ENCODE measurements at places on chromosomes 11 and 22.

GRCh38 chr22:36387709-36387958, 133 bp downstream of the MYH9 start:
- no peak for DNase-seq

- peak; percentile 37 for DNase-seq
Measured at GRCh38 chr22:23786261-23786710, 480 bp upstream of the SMARCB1 start.

GRCh38 chr11:20881328-20882079, 212.1 kb downstream of the NELL1 start:
- no peak for DNase-seq

DNA sequence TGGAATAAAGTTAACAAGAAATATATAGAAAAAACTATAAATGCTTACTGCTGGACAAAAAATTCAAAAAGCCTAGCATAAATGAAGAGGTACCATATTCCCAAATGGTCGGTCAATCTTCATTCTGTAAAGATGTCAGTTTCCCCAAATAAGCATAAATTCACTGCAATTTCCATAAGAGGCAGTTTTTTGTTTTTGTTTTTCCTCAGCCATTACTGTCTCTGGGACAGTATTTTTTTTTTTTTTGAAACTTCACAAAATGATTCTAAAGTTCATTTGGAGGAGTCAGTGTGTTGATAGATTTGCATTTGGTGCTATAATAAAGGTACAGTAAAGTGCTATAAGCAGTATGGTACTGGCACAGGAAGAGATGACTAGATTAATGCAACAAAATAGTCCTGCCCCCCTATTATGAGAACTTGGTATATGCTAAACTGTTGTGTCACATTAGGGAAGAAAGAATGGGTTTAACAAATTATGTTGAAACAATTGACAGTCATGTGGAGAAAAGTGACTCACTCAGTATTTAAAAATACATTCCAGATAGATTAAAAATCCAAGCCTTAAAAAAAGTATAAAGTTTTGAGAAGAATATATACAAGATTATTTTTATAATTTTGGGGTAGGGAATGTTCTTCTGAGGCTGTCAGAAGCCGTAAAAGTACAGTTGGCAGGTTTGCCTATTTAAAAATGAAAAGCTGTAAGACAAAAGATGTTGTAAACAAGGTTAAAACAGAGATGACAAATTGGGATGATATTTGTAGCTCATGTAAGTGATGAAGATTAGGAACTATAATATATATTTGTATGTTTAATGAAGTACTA, 2.6 kb upstream of the FTH1 start:
- no peak for DNase-seq

DNA sequence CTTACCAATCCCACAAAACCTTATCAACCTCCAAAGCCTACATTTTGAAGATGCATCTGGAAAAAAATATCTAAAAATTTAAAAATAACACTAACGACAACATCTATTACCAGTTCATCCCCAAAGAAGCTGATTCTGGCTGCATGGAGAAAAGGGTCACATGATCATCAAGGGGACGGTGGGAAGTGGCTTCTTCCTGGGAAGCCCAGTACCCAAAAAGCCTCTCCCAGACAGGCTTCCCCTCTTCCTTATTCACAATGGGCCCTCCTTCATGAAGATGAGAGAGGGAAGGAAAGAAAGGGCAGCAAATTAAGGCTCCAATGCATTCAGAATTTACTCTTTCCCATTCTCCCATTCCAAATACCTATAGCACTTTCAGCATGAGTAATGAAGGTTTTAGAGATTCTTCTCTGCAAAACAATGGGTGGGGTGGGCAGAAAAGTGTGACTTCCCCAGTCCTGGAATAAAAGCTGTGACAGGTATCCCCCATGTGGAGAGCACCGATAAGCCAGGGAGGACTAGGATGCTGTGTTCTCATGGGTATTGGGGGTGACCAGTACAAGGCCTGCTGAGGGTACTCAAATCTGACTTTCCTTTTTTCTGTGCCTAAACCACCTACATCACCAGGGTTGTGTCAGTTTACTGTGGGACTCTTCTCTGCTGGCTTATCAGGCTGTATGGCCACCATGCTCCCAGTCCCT, 88.2 kb downstream of the SIK3 start:
- DNase-seq: no peak

- no peak for DNase-seq
Measured at GRCh38 chr11:118396097-118396501, 5.3 kb upstream of the ATP5MG start.

DNA sequence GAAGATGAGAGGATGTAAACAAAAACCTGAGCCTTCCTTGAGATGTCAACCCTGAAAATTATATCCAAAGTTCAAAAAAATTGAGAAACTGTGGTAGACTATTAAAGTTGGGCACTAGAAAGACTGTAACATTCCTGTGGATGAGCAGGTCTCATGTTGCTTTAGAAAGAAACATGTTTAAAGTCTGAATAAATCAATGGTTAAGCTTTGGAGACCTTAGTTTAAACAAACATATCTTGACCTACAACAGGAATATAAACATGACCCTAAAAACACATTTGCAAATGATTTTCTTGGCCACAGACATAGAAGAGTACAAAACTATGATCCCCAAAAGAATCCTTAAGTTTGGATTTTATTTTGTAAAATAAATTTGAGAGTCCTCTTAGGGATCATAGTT, 38.1 kb upstream of the PCF11 start:
- no peak for DNase-seq

DNA sequence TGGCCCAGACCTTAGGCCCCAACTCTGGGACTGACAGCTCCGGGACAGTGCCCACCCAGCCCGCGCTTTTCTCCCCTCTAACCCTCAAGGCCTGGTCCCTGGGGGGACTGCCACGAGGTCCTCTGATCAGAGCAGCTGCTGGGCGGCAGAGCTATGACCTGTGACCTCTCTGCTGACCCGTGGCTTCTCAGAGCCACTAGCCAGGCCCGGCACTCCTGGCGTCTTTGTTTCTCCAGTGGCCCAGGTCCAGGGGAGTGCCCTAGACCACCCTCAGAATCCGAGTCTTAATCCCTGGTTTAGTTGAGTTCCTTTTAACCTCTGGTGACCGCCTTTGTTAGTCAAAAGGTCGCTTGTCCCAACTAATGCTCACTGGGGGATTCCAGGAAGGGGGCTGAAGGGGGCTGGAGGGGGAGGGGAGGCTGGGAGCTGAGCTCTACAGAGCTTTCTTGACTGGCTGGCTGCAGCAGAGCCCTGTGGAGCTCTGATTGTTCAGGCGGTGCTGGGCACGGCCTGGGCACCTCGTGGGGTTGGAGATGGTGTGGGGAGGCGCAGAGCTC, 1.2 kb downstream of the FBLN1 start:
- DNase-seq: no peak

DNA sequence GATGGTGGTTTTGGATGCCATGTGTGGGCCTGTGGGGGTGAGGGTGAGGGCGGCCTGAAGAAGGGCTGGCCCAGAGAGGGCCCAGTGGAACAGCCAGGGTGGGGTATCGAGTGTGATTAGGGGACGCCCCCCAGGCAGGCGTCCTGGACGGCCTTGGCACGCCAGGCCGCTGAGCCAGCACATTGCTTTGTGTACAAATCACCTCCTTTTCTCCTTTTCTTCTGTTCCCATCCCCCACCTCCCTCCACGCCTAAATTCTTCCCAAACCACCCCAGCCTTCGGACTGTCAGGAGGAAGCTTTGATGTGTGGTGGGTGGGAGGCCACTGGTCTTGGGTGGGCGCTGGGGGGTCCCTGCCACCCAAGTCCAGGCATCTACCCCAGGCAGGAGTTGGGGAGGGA, 7.8 kb upstream of the CD248 start:
- no peak for DNase-seq

GRCh38 chr22:39545386-39546365, 13.1 kb upstream of the RPS19BP1 start:
- peak; percentile 75 for DNase-seq

DNA sequence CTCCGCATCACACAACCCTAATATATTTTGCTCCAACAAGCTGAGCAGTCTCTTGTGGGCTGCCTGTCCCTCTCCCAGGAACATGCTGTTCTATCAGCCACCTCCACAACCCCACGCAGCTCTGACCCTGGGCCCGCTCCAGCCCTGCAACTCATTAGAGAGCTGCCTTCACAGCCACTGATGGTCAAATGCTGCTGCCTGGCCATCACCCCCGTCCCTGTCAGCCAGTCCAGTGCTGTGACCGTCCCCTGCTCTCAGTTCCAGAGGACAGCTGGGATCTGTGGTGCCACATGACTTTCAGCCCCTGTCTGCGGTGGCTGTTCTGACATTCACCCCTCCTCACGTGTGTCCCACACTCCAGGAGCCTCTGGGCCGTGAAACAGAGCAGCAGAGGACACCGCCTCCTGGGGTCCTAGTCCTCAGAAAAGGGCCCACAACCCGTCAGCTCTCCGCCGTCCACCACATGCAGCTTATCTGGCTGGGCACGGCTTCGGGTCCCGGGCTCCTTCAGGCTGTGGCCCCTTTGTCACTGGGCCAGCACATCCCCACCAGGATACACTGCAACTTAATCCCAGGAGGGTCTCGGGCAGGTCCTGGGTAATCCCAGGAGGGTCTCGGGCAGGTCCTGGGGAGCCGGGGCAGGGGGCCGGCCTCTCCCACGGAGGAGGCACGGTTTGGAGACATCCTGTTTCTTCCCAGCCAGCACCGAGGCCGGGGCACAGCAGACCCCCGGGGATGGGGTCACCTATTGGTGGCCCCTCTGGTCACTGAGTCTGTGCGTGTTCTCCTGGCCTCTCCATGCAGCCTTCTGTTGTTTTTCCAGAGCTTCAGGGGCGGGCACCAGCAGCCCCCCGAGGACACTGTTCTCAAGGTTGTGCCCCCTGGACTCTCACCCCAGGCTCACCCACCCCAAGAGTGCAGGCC, 15.1 kb downstream of the CRELD2 start:
- DNase-seq: no peak

DNA sequence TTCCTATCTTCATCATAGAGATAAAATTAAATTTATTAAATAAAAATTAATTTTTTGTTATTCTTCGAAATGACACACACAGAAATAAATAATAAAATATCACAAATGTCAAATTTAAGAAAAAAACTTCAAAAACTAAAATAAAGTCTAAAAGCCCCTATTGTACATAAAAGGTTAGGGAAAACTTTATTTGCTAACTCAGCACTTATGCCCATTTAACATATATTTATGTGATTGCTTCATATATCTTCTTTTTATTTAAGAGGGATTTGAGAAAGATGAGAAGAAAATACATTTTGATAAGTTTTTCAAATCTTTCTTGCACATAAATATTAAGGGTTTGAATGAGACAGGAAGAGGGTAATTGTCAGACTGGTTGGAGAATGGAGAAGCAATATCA, 2350.4 kb upstream of the RAG2 start:
- no peak for DNase-seq

GRCh38 chr11:83933008-83933407, 646.8 kb upstream of the CCDC90B start:
- no peak for DNase-seq

- DNase-seq: no peak
Measured at GRCh38 chr11:100753571-100753970, 66.5 kb downstream of the ARHGAP42 start.

- DNase-seq: no peak
Measured at GRCh38 chr11:132623511-132623910, 908.8 kb downstream of the OPCML start.

DNA sequence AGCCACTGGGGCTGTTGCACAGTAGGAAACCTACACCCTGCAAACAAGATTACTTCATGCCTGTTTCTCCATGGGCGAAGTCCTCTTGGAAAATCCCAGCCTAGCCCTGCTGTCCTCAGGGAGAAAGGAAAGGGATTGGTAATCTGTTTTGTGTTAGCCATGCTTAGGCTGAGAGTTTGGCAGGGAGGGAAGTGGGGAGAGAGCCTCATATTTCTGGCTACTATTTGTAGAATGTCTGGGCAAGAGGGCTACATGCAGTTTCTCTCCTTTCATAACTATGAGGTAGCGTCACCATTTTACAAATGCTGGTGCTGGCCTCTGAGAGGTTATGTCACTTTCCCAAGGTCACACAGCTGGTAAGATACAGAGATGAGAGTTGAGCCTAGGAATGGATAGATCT, 737 bp upstream of the MFRP start:
- no peak for DNase-seq

DNA sequence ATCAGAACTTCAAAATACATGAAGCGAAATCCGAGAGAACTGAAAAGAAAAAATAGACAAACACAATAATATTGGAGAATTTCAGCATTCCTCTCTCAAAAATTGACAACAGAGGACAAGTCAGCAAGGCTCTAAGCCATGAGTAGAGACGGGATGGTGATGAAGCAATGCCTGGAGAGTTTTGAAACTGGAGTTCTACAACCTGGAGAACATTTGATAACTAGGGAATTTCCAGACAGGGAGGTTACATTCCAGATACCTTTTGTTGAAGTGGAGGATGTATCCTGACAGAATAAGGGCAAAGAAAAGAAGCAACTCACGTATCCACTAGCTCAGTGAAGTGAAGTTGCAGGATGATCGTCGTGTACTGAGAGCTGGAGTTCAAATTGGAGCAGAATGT, 291.4 kb downstream of the CTTN start:
- no peak for DNase-seq

DNA sequence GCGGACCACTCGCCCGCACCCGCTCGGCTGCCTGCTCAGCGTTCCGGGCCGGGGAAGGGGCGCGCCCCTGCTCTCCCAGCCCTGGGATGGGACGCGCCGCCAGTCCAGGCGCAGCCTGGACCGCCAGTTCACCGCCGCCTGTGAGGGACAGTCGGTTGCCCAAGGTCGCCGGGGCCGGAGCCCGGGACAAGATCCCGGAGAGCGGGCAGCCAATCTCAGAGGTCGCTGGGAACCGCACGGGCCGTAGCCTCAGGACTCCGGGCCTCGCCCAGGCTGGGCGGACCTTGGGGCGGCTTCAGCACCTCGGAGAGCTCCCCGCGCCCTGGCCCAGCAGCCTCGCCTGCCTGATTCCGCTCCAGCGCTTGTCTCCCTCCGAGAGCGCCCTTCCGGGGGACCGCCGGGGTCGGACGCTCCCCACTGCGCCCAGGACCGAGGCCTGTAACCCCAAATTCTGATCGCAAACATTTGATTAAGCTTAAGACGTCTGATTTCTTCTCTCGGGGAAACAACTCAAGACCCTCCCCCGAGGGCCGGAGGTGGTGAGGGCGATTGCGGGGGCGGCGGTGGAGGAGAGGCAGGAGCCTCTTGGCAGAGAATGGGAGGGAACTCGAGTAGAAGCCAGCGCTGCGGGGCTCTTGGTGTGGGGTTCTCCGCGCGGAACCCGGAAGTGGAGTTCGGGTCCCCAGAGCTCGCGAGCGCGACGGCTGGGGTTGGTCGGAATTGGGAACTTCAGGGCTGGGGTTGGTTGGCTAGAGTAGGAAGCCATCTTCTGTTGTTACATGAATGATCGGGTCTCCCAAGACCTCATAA, 1.1 kb upstream of the CHRM4 start:
- peak; percentile 85 for DNase-seq

- no peak for DNase-seq
Measured at GRCh38 chr22:28139516-28139915, 220.5 kb upstream of the PITPNB start.

GRCh38 chr11:2741006-2741376, 41.2 kb upstream of the KCNQ1OT1 start:
- DNase-seq: no peak

DNA sequence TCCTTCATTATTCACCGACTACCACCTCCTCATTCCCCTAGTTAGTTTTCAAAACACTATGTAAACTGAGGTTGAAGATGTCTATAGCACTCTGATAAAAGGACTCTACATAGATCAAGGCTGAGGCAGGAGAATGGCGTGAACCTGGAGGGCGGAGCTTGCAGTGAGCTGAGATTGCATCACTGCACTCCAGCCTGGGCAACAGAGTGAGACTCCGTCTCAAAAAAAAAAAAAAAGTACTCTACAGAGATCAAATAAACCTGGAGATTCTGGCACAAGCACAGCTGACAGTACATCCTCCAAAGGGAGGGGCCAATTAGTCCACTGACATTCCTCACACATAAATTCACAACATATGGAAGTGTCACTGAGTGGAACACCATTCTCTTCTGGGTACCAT, 31.0 kb downstream of the TSG101 start:
- DNase-seq: no peak

Measured in stimulated activated naive CD8-positive, alpha-beta T cell treated with anti-CD3 and anti-CD28 coated beads, Interleukin-15, Interleukin-2, amounts not matched to agents 100 U/mL and 50 U/mL, for 24 hours (primary cell).